Activated CD8-positive, alpha-beta memory T cell treated with anti-CD3 and anti-CD28 coated beads for 4 hours (primary cell): ENCODE measurements at places on chromosomes 4 and X.

DNA sequence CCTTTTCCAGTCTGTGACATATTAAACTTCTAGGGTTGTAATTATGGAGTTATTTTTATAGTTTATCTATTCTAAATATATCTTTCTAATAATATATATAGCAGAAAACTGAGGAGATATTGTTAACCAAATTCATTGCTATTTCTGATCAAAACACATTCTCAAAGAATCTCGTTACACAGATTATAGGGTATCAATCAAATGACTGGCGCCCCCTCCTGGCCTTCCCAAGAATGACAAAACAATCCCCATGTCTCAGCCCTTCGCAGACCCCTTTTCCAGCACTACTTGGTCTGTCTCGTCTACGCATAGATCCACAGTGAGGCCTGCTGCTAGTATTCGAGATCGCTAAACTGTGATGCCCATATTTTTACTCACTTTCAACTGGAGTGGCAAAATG is 209.3 kb downstream of the GPC3 start:
- DNase-seq, result no peak

DNA sequence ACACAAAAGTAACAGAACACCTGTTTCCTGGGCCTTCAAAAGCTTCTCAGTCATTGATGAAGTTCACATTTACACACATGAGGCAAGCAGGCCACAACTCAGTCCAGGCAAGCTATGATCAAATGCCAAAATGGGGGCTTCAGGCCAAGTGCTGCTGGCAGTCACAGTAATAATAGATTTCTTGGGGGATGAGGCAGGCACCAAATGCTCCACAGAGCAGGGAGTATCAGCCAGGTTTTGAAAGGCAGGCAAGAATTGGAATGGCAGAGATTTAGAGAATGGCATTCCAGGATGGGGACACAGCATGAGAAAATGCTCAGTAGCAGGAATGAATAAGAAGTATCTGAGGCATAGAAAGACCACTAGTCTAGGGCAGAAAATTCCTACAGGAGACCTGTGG is 52.8 kb downstream of the GRIA3 start:
- no peak for DNase-seq

DNA sequence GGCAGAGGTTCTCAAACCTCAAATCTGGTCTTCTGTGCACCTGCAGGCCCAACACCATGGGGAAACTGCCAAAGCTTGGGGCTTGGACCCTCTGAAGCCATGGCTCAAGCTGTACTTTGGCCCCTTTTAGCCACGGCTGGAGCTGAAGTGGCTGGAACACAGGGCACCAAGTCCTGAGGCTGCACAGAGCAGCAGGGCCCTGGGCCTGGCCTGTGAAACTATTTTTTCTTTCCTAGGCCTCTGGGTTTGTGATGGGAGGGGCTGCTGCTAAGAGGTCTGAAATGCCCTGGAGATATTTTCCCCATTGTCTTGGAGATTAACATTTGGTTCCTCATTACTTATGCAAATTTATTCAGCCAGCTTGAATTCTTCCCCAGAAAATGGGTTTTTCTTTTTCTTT is 18.3 kb upstream of the PI4K2B start:
- no peak for DNase-seq

DNA sequence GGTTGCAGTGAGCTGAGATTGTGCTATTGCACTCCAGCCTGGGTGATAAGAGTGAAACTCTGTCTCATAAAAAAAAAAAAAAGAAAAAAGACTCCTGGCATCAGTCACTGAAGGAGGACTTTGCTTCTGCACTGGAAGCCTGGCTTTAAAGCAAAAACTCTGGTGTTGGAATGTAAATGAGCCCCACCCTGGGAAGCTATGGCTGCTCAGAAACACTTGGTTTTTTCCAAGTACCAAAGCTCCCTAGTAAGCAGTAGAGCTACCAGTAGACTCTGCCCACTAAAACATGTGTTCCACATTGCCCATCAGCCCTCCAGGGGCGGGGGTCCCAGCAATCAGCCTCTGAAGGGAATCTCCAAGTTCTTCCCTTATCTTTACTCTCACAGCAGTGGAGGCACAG is 154.4 kb downstream of the SHROOM3 start:
- no peak for DNase-seq

DNA sequence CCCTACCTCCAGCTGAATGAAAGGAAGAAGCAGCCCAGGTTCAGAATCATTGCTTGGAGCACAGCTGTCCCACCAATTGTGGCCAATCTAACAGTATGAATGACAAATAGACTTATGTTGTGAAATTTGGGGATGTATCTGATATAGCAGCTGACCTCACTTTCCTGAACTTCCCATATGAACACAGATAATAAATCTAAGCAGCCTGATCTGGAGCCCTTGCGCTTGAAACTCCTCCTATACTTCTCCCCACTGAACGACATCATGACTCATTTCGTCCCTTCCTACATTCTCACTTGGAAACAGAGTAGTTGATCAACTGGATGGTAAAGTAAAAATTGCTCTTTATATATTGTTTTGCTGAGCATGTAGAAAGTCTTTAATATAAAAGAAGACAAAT is 24.2 kb upstream of the AMELX start:
- no peak for DNase-seq
